Activated CD8-positive, alpha-beta memory T cell treated with anti-CD3 and anti-CD28 coated beads, Interleukin-2, amount 10 ng/mL, durations not matched to agents 7 days and 5 days (primary cell): ENCODE measurements at places on chromosomes 13 and 19.

DNA sequence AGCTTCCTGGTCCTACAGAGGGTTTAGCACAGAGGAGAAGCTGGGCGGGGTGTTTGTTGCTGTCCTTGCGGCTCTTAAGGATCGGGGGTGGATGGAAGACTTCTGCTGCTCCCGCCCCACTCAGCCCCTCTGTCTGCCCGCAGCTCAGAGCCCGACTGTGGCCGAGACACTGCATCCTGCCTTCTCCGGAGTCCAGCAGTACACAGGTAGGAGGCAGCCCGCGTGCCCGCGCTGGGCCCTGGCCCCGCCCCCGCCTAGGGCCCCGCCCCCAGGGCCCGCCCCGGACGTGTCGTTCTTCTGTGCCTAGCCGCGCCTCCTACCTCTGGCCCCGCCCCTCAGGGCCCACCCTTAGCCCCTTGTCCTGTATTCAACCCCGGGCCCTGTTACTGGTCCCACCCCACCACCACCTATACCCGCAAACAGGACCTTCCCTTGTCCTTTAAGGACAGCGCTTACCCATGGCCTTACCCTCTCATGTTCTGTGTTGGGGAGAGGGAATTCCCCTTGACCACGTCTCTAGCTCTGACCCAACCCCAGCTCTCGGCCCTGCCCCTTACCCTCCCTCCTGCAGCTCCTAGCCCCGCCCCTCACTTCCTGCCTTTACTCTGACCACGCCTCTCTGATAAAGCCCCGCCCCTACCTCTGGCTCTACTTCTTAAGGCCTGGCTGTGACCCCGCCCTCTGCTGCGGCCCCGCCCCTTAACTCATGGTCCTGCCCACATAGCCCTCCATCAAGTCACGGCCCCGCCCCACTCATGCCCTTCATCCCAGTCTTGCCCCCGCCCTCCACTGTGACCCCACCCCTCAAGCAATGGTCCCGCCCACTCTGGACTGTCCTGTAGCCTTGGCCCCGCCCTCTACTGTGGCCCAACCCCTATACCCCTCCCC is 60.5 kb downstream of the CELF5 start:
- DNase-seq = peak; percentile 85

- DNase-seq = no peak
Observed at GRCh38 chr13:111547726-111548273, 227.4 kb downstream of the TEX29 start.

DNA sequence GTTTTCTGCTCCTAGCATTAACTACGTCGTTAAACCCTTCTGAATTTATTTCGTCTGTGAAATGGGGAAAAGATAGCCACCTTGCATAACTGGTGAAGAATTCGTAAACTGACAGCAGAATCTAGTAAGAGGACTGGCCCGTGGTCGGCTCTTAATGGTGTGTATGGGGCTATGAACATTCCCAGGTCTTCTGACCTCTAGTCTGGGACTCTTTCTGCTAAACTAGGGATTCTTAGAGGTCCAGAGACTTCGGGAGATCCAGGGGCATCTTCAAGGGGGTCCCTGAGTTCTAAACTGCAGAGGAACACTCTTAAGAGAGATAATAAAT is 231.1 kb upstream of the SERP2 start:
- DNase-seq = no peak

GRCh38 chr13:31377946-31378345 is 178.2 kb downstream of the B3GLCT start:
- no peak for DNase-seq

- DNase-seq = no peak
Observed at GRCh38 chr19:47754206-47755064, 9.1 kb downstream of the NOP53 start.

DNA sequence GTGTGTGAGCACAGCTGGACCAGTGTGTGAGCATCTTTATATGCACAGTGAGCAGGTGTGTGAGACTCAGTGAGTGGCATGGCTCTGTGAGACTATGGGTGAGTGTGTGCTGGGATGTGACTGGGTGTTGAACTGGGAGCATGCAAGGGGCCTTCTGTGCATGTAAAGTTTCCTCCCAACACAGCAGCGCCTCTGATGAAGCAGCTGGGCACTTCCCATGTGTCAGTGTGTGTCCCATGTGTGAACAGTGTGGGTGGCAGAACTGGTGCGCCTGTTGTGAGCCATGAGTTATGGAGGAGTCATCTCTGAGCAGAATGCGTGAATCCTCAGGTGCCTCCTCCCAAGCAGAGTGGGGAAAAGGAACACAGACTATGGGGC is 24.1 kb downstream of the LGALS16 start:
- no peak for DNase-seq

DNA sequence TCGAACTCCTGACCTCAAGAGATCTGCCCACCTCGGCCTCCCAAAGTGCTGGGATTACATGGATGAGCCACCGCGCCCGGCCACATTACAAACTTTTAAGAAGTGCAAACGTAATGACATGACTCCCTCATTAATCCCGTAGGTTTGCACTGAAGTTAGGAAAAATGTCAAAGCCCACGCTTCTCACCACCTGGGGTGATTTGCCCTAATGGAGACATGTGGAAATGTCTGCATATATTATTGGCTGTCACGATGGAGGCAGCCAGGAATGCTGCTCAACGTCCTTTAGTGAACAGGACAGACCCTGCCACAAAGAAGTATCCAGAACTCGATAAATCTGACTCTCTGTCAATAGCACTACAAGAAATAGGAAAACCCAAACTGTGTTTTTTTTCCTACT is 21.0 kb downstream of the NLRP9 start:
- no peak for DNase-seq

DNA sequence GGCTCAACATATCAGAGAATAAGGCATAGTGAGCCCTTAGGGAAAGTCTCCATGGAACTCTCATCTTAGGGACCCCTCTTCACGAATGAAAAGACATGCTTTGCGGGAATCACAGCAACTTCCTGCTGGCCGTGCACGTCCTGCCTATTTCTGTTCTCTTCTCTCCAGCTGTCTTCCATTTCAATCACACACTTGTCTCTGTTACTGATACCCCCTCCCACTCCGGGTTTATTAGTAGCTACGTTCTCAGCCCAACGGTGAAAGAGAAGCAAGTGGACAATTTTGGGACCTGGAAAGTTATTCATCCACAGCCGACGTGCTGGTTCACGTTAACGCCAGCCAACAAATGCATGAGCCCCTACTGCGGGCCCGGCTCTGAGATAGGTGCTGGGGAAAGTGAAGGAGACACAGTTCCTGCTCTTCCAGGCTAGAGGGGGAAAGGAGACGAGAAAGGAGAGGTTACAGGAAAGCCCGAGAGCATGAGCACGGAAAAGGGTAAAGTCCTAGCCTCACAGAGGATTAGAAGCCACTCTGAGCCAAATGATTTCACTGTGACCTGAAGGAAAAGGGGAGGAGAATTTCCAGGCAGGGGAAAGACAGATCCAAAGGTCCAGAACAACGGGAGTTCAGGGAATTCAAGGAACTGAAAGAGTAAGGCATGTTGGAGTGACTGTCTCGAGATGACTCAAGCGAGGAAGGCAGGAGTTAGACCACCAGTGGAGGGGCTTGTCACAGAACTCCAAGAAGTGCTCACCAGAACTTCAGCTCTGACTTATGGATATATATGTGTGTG is 81.8 kb upstream of the CLDN10 start:
- no peak for DNase-seq

- DNase-seq = peak; percentile 19
Observed at GRCh38 chr19:34580055-34580336, 97.0 kb downstream of the SCGB2B2 start.

DNA sequence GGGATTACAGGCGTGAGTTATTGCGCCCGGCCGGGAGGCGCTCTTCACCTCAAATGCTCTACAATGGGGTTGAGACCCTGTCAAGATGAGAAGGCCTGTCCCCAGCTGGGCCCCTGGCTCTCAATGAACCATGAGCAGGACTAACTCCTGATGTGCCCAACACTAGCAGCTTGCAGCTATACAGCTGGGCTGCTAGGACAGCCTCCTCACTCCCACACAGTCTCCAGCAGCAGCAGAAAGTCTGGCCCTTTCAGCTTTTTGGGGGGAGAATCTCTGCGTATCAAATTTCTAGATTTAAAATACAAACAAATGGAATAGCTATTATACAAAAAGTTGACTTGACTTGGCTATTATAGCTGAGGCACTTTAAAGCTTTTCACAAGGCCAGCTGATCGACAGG is 30.2 kb downstream of the TMTC4 start:
- no peak for DNase-seq

GRCh38 chr19:16458391-16459341 is 13.1 kb downstream of the EPS15L1 start:
- no peak for DNase-seq

DNA sequence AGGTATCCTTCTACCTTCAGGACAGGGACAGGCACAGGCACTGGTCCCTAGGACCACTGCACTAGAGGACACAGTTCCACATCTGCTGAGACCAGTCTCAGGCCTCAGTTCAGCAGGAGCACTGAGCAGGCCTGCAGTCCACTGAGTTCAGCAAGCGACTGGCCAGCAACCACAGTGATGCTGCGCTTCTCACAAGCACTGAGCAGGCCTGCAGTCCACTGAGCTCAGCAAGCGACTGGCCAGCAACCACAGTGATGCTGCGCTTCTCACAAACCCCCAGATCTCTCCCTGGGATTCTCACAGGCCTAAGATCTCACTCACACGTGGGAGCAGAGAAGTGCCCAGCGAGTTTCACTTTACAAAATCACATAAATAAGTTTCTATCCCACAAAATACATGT is 140.6 kb downstream of the IRS2 start:
- no peak for DNase-seq

DNA sequence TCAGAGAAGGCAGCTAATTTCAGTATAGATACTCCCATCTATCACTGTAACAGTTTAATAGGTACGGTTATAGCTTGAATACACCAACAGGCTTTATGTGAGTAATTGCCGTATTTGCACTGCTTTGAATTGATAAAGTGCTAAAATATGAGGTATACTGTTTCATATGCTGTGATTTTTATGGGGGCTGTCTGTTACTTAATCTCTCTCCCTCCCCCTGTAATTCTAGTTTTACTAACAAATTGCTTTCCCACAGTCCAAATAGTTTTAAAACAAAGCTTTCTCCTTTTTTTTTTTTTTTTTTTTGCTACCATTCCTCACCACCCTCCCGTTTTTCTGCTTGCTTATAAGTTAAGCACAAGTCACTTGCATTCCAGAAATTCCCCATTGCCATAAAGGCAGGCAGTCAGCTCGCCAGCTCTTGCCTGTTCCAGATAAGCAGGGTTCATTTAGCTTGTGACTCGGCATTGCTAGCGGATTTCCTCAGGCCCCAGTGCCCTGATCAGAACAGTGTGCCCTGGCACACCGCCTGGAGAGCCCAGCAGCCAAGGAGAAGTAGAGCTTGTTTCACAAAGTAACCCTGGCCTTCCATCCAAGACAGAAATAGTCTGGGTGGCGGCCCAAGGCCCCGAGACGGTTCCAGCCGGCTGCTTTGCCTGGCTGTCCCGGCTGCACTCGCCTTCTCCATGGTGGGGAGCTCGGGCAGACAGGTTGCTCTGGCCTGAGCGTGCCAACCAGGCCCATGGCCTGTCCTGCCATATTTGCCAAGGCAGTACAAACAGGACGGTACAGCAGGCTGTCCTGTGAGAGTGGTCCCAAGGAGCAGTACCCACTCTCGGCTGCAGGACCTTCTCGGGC is 43.5 kb upstream of the NPAS1 start:
- no peak for DNase-seq

DNA sequence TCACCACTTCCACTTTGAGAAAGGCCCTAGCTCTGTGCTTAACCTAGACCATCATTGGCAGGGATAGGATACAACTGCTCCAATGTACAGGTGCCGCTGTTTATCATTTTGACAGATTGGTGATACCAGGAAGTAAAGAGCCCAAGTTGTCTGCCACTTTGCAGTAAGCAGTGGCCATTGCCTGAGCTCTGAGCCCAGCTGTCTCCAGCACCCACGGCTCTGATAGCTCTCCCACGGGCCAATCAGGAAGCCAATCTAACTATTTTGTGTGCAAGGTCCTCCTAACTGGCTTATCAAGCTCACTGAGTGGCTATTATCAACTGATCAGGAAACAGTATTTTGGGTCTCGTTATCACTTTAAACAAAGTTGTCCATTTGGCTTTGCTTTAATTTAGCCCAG is 181.1 kb downstream of the DCT start:
- DNase-seq = no peak

DNA sequence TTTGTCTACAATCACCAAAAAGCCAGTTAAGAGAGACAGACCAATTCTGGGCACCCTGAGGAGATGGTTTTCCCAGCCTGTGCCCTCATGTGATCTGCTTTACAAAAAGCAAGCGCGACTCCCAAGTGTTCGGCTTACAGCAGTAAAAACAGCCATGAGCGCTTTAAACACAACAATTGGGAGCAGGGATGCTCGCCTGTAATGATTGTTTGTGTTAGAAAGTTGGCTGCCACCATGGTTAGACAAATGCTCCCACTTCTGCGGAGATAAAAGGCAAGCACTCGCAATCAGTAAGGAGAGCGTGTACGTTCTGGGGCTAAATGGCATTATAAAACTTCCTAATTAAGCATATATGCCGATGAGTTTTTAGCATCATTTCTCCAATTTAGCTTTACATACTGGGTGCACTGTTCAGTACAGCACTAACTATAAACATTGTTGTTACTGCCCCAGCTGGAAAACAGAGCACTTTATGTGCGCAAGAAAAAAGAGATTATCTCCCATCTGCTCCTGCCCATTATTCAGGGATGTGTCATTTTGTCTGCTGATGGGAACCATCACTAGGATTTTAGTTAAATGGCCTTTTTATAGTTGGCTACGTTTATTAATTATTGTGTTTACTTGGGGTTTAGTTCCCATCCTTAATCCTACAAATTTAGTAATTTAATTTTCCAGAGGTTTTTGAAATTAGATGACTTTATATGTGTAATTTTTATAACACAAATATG is 309.3 kb upstream of the MAB21L1 start:
- DNase-seq = no peak

DNA sequence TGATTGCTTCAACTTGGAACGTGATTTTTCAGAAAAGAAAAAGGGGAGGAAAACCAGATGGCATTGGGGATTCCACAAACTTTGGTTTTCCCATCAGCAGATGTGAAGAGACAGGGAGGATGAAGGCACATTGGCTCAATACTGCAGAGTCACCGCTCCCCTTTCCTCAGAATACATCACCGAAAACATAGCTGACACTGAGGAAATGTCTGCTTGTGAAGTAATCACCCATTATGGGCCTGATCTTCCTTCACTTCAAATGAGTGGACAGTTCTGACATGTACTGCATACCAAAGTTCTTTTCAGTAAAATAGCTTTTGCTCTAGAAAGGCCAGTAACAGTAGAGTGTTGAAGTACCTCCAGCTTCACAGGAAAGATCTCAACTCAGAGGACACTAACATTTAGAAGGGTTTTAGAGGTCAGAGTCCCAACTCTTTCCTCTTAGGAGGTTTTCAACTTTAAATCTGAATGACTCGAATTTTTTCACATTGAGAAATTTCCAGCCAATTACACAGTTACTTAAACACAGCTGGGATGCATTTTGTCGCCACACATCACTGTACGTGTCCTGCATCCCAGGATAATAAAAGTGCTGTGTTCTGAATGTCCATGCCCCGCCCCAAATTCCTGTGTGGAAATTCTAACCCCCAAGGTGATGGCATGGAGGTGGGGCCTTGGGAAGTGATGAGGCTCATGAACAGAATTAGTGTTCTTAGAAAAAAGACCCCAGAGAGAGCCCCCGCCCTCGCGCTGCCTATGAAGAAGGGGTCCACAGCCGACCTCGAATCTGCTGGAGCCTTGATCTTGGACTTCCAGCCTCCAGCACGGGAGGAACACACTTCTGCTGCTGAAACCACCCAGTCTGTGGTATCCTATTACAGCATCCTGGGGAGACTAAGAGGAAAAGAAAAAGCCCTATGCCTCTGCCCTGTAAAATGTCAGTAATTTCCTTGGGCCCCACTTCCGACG is 77.7 kb downstream of the COL4A1 start:
- DNase-seq = peak; percentile 14

GRCh38 chr13:34555988-34556387 is 386.1 kb upstream of the NBEA start:
- no peak for DNase-seq

- DNase-seq = no peak
Observed at GRCh38 chr13:77507931-77508776, 27.4 kb upstream of the SCEL start.
